ENCODE measurements at places on chromosomes 4 and X.

- DNase-seq: no peak
Observed at GRCh38 chr4:93179044-93179443, 649.5 kb upstream of the ATOH1 start.

DNA sequence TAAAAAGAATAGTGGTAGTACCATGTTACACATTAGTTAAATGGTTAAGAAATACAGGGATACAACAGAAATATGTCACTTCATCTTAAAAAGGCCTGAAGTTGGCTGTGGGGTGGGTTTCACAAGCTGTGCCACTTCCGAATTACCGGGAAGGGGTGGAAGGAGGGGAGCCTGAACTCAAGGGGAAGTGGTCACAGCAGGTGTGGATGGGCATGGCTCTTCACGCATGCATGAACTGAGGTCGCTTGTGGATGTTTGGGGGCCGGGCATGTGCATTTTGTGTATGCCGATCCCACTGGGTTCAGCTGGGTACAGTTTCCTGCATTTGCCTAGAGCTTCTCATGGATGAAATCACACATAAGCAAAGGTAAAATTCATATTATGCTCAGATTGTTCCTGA lies 64.9 kb downstream of the CLCN4 start:
- DNase-seq: no peak

DNA sequence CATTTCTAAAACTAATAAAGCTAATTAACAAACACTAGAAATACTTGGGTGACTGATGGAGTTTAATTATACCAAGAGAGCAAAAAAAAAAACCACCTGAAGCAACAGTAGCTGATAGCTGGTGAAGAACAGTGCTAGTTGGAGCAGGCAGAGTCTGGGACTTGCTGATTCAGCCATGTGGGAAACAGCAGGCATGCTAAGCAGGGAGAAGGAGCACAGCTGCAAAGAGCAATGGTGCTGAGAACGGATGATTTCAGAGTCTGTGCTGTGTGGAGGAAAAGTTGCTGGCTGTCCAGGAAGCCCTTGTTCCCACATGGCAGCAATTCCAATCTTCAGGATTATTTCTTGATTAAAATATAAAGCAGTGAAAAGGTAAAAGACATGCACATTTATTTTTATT lies 68.8 kb downstream of the NPY1R start:
- no peak for DNase-seq

DNA sequence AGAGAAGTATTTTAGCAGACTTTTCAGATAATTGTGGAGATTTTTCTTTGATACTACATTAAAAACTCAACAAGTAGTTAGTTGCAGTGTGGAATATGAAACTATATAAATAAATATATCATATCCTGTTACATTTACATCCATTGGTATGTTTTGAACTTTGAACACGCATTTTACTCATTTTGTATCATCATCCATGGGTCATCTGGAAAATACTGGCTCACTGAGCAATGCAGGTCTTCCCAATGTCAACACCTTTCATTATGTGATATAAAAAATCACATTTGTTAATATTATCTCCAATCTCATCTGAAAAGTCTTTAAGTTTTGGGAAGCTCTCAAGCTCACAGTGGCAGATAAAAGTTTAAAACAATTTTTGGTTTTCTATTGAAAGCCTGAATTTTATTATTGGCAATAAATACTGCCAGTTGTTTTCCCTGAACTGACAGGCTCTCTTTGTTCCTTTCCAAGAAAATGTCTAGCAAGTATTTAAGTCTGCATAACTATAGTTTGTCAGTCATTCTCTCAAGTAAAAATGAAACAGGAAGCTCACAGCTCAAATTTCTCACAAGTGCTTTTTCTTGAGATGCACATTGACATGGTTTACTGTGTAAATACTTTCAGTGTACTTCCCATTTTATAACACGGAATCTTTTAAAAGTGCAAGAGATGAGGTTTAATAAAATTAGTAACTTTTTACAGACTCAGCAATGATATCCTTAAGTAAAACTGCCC lies 183.5 kb upstream of the GPC4 start:
- DNase-seq: no peak

- no peak for DNase-seq
Observed at GRCh38 chr4:38687571-38688011, 23.6 kb downstream of the KLF3 start.

DNA sequence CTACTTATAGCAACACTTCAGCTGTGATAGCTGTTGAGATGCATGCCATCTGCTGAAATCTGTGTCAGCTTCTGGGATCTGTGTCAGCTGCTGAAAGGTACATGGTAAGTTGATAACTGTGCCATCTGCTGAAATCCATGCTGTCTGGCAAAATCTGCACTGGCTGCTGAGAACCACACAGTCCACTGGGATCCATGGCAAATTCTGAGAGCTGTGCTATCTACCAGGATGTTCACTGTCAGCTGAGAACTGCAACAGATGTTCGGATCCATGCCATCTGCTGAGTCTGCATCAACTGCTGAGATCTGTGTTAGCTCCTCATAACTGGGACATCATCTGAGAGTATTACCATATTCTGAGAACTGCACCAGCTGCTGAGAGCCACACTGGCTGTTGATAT lies 430.5 kb upstream of the POU3F4 start:
- DNase-seq: no peak

GRCh38 chr4:30103455-30103854 lies 616.7 kb upstream of the PCDH7 start:
- DNase-seq: no peak

- peak; percentile 26 for DNase-seq
Observed at GRCh38 chr4:121784975-121785374, 16.1 kb upstream of the EXOSC9 start.

DNA sequence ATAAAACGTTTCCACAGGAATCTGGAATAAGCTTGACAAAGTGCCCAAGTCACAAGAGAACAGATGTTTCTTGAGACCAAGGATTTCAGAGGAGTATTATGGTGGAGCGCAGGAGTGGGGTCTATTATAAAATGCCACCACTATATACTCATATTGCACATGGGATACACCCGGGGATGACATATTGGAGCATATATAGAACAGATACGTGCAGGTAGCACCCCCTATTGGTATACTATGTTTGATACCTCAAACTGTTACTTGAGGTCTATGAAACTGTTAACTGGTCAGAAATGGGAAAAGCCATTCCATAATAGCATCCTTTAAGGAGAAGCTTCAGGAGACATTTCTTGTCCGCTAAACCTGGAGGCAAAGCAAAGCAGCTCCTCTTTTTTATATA lies 86.0 kb downstream of the PCYT1B start:
- DNase-seq: no peak

DNA sequence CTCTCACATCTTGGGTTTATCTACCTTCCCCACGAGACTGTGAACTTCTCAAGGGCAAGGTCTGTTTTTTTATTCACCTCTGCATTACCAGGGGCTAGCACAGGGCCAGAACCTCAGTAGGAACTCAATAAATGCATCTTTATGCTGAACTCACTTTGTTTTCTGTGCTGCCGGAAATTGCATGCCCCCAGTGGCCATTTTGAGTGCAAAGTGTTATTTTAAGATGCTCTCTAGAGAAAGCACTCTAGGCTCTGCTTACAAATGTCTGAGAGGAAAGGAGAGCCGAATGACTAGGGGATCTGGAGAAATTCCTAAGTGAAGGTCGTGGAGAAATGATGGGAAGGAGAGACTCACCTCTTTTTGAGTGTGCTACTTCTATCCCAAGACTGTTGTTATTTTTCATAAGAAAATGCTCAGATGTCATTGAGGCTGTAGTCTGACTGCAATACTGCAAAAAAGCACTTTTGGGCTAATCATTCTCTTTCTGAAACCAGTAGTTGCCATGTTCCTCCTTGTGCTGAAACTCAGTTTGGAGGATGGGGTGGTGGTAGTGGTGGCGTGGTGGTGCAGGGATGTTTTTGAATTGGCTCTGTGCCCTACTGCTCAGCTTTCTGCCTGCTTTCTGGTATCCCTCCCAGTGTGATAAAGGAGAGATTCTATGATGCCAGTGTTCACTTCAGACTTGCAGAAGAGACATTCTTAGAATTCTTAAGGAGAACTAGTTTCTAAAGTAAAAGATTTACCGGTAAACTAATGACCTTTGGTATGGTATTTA lies 41.3 kb downstream of the DOCK11 start:
- DNase-seq: no peak

DNA sequence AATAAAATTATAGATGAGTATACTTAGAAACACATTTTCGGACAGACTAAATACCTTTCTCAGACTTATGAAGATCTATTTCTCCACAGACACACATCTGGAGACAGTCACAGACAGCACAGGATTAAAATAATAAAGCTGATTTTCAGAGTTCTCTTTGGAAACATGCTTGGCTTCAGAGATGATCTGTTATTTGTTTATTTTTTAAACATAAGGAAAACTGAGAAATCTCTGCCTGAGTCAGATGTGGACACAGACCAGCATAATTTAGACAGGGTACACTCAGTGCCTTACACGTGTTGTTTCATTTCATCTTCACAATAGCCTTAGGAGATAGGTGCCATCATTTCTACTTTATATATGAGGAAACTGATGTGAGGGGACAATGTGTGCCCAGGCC lies 92.1 kb downstream of the SLC9A7 start:
- no peak for DNase-seq

- no peak for DNase-seq
Observed at GRCh38 chr4:126718136-126718535, 914.6 kb upstream of the INTU start.

- no peak for DNase-seq
Observed at GRCh38 chr4:37634180-37634579, 52.0 kb downstream of the RELL1 start.

DNA sequence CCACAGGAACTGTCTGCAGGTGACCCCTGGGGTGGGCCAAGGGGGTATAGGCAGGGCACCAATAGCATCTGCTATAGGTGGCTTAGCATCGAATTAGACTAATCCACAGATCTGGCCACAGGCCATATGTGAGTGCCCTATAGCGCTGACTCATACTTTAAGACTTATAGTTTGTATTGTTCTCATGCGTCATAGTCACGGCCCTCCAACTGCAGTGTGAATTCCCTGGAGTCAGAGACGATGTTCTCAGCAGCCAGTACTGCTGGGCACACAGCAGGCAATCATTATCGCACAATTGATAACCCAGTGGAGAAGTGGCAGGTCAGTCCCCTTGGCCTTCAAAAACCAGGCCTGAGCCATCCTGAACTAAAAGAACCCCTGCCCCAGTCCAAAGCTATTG lies 58.1 kb downstream of the ADGRG2 start:
- DNase-seq: no peak

DNA sequence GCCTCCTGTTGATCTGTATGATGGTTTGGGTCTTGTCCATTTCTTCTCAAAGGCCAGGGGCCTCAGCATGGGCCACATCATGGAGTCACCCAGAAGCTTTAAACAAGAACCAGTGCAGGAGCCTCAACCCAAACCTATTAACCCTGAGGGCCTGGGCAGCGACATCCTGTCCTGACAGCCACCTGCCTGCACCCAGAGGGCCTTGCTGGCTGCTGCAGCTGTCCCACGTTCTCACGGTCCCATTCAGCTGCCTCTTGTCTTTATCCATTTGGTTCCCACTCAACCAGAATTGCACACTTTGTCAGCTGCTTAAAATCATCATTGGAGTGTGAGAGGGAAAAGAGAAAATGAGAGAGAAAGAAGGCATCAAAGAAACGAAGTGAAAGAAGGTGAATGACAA lies 21.6 kb downstream of the C4orf50 start:
- DNase-seq: no peak

- no peak for DNase-seq
Observed at GRCh38 chrX:6291444-6291843, 62.8 kb upstream of the NLGN4X start.

DNA sequence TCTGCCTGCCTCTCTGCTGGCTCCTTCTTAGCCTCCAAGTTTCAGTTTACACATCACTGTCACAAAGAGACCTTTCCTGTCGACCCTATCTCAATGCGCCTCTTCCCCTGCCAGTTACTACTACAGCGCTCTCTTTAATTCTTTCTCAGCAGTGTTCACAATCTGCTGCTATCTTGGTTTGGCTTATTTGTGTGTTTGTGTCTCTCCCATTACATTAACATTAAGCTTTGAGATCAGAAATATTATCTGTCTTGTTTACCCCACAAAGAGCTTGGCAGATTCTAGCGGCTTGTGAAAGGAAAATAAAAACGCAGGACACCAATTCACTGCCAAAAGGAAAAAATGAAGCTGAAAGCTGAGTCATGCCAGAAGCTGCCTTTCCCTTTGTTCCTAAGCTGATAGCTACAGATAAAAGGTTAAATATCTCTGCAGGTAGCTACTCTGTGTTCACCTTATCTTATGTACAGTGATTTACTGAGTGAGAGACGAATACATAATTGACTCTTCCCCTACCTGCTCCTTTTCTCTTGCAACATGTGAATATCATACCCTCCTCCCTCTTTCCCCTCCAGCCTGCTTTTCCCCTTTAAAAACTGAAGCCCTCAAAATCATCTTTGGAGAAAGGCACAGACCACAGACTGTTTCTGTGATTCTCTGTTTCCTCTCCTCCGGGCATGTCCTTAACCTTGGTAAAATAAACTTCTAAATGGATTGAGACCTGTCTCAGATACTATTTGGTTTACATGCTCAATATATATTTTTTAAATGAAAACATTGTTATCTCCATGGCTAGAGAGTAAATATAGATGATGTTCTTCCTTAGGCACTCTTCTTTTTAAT lies 19.3 kb upstream of the SLC9A7 start:
- DNase-seq: no peak

GRCh38 chrX:47384502-47384901 lies 14.1 kb downstream of the ZNF157 start:
- DNase-seq: peak; percentile 3

DNA sequence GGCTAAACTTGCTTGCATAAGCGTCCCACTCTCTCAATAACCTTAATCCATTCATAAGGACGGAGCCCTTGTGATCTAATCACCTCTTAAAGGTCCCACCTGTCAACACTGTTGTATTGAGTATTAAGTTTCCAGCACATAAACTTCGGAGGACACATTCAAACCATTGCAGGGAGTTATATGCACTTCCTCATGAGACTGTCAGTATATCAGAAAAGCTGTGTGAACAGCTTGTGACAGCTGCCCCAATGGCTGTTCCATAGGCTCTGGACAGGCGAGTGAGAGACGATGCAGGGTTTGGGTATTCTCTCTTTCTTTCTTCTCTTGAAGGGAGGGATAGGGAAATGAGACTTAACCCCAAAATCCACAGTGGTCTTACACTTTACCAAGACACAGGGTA lies 64.2 kb upstream of the RPL34 start:
- no peak for DNase-seq

- DNase-seq: no peak
Observed at GRCh38 chr4:41982716-41983115, 1.2 kb downstream of the DCAF4L1 start.

DNA sequence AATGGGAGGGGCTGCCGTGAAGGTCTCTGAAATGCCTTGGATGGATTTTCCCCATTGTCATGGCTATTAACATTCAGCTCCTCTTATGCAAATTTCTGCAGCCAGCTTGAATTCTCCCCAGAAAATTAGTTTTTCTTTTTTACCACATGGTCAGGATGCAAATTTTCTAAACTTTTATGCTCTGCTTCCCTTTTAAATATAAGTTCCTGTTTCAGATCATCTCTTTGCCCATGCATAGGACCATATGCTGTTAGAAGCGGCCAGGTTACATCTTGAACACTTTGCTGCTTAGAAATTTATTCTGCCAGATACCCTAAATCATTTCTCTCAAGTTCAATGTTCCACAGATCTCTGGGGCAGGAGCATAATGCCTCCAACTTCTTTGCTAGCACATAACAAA lies 13.8 kb upstream of the CLDN34 start:
- DNase-seq: no peak

GRCh38 chrX:136616987-136617685 lies 30.8 kb upstream of the CD40LG start:
- DNase-seq: no peak

GRCh38 chr4:154731756-154732155 lies 12.0 kb upstream of the LRAT start:
- DNase-seq: no peak

GRCh38 chr4:12723849-12724447 lies 760.2 kb downstream of the RAB28 start:
- DNase-seq: no peak

All from NCI-H446 treated with DMSO at 0.1 percent for 48 hours (cell line).